ENCODE measurements at places on chromosomes 16 and 17.

GRCh38 chr17:47200325-47200664 lies 8.9 kb upstream of the MYL4 start:
- no peak for DNase-seq

DNA sequence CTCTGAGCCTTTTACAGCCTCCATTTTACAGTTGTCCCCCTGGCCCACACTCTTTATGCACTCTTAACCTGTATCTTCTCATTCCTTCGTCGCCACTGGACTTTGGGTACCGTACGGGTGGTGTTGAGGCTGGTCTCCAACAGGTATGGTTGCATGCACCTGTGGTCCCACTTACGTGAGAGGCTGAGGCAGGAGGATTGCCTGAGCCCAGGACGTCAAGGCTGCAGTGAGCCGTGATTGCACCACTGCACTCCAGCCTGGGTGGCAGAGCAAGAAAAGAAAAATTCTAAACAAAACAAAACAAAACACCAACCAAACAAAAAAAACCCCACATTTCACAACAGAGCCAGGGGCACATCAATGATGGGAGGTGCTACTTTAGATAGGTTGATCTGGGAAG lies 14.4 kb upstream of the TMEM98 start:
- DNase-seq: no peak

- DNase-seq: no peak
Measured at GRCh38 chr17:50220811-50221210, 19.4 kb upstream of the COL1A1 start.

DNA sequence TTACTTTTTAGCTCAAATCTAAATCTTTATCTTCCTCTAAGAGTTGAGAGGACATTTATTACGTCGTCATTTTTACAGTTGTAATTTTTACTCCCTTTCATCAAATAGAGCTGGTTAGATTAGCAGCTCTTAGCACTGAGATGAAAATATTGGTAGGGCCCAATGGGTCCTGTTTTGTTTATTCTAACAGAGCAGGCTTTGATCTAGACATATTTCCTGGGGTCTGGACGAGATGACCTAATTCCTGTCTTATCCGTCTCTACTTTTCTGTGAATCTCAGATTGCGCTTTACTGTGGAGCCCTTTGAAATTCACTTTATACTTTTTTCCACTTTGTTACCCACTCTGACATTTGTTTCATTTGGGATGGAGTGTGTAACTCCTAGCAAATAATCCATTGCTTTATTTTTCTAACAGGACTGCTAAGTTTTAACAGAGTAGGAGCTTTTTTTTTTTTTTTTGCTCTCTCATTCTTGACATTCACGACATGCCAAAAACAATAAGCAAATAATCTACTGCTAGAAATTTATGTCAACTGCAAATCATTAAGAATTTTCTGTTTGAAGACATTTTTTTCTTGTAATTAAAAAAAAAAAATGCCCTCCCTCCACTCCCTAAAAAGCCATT lies 18.5 kb downstream of the SALL1 start:
- no peak for DNase-seq

DNA sequence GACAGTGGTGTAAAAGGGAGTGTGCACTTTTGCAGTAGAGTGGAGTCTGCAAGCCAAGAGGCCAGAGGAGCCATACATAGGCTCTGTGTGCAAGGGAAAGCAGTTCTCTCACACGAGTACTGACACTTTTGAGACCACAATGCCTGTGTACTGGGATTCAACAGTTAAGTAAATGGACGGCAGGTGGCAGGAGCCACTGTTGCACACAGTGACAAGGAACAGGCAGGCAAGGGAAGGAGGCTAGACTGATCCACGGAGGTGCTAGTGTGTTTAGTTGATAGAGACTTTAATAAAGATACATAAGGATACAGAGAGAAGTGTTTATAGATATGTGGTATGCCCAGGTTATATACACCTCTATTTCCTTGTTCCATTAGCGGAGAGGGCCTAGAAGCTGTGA lies 67.0 kb downstream of the MPRIP start:
- peak; percentile 22 for DNase-seq

- no peak for DNase-seq
Measured at GRCh38 chr16:2767891-2768290, 9.2 kb downstream of the ELOB start.

DNA sequence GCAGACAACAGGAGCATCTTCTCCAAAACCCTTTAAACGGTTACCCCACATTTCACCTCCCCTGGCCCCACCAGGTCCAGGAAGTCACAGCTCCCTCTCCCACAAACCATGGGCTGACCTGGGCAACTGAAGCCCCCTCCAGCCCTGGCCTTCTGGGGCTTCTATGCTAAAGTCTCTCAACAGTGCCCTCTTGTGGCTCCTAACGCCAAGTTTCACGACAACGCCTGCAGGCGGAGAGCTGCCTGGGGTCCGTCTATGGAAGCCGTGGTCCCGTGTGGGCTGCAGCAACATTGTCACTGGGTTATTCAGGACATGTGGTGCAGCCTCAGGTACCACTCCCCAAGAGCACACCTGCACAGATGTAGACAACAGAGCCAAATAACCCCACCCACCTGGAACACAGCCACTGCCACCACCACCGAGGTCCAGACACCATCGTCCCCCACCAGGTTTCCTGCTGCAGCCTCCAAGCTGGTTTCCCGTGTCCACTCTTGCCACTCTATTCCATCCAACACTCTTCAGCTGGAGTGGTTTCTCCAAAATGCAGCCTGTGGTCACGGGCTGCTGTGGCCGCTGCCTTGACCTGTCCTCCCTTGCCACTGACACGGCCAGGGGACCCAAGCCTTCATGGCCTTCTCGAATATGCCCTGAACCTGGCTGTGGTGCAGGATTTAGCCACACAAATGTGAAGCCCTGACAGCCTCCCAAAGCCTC lies 19.1 kb downstream of the C16orf95 start:
- DNase-seq: peak; percentile 31

DNA sequence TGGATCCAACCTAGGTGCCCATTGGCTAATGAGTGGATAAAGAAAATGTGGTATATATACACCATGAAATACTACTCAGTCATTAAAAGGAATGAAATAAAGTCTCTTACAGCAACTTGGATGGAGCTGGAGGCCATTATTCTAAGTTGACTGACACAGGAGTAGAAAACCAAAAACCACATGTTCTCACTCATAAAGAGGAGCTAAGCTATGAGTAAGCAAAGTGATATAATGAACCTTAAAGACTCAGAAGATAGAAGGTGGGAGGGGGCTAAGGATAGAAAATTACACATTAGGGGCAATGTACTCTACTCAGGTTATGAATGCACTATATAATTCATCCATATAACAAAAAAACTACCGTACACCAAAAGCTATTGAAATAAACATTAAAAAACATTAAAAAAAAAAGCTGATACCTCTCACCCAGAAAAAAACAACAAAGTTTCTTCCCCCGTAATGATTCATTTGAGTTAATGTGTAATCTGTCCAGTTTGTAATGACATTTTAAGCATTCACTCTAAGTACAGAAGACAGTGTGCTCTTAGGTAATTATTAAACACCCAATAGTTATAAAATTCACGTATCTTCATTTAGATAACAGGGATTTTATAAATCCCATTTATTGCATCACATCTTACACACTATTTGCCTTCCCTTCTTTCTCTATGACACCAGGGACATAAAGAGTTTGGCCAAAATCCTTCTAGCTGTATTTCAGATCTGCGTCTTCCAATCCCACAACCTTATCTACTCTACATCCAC lies 941.5 kb downstream of the CDH11 start:
- no peak for DNase-seq

- DNase-seq: no peak
Measured at GRCh38 chr16:17404941-17405689, 65.6 kb downstream of the XYLT1 start.

DNA sequence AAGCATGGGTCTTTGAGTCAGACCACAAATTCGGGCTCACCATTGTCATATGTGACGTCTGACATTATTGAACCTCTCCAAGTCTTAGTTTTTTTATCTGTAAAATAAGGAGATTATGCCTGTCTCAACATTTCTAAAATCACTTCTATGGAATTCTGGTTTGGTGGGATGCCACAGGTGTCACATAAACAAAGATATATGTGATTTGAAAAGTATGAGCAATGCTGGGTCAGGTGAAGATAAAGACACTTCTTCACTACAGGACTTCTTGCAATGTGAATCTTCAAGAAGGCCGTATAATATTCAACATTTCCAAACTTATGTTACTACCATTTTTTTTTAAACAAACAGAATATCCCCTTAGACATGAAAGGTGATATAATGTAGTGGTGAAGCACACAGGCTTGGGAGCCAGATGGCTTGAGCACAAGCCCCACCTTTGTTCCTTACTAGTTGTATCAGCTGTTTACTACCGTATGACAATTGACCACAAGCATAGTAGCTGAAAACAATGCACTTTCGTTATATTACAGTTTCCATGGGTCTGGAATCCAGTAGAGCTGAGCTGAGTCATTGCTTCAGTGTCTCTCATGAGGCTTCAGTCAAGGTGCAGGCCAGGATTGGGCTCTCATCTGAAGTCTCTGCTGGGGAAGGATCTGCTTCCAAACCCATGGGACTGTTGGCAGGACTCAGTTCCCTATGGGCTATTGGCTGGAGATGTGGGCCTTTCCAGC lies 87.7 kb downstream of the UTP18 start:
- no peak for DNase-seq

DNA sequence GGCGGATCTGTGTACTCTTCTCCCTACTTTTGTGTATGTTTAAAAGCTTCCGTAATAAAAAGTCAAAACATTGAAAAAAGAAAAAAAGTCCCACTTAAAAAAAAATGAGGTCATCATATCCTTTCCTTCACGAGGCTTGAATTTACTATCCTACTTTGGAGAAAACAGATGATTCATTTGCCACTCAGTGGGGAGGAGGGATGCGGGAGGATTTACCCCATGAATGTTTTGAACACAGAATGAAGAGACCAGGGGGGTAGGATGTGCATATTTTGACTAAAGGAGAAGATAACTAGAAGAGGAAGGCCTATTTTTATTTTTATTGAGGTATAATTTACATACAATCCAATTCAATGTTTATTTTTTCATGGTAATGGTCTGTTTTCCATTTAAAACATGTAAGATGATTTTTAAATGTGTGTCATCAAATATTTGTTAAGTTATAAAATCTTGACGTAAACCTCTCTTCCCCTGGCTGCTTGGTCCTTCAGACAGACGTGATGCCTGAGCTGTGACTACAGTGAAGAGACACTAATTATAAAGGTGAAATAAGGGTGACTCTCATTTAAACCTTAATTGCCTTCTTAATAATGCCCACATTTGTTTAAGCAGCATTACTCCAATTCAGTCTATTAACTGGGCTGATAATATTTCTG lies 135.4 kb upstream of the AXIN2 start:
- DNase-seq: no peak

- DNase-seq: no peak
Measured at GRCh38 chr16:86733546-86734254, 155.4 kb downstream of the FOXL1 start.

DNA sequence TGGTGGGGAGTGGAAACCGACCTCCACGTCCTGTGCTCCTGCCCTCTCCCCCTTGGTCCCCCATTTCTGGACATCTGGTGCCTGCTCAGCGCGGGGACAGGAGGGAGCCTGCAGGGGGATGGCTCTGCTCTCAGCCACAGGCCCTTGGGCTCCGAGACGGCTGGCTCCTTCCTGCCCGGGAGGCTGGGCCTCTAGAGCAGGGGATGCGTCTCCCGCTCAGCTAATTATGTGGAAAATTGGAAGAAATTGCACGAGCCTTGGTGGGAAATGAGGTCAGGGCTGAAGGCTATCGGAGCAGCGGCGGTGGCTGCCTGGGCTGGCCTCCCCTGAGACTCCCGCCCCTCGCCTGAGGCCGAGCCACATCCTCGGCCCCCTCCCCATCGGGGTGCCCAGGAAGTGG lies 154.6 kb upstream of the CIBAR2 start:
- no peak for DNase-seq

DNA sequence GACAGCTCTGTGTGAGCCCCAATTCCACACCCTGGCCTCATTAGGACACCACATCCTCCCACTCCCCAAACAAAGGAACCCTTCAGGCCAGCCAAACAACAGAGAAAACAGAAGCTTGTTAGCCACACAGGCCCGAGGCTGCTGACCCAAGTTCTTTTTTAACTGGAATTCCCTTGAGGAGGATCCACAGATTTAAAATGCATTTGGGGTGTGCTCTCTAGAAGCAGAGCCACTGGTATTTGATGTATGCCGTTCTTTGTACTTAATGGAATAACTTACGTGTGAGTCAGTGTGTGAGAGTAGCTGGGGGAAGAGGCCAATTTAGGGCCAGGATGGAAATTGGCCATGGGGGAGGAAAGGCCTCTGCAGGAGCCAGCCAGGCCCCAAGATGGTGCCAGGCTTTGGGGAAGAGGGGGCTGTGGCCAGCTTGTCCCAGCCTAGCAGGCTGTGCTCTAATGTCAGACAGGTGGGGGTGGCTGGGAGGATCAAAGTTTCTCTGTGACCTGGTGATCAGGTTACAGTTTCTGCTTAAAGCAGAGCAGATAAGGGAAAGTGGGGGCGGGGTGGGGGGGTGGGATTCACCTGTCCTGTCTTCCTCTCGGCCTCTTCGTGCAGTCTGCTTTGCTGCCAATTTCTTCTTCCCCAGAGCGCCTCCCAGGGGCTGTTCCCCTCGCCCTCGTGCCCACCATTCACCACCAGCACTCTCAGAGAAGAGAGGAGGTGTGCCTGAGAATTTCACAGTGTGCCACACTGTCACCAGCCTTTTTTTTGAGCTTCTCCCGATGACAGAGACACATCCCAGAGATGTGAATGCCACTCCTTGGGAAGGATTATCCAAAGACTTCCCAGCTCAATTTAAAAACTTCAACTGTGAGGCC lies 50.8 kb downstream of the TOM1L2 start:
- no peak for DNase-seq

- no peak for DNase-seq
Measured at GRCh38 chr16:83835586-83836566, 28.1 kb downstream of the HSBP1 start.

DNA sequence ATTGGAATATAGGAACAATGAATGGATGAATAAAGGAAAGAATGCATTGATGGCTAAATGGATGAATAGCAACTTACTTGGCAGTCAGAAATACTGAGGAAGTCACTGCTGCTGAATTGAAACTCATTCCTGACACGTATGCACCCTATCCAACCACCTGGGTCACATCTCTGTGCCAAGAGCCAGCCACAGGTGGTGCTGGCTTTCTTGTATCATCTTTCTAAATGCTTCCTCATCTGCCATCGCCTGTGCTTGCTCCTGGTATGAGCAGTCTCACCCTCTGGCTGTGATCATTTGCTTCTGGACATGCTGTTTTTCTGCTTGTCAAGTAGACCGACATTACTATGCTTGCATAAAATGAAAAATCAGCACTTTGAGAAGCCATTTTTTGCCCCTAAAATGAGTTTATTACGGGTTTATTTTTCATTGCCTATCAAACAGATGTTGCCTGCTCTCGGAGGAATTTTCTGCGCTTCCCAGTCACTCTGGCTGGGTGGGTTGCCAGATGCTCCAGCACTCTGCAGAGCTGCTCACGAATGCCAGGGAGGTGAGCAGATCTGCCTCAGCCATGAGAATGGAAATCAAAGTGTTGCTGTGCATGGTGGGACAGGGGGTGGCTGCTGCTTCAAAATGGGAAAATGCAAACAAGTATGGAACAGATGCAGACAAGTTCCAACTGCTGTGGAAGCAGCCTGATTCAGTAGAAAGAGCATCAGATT lies 1349.6 kb upstream of the CDH8 start:
- DNase-seq: no peak

DNA sequence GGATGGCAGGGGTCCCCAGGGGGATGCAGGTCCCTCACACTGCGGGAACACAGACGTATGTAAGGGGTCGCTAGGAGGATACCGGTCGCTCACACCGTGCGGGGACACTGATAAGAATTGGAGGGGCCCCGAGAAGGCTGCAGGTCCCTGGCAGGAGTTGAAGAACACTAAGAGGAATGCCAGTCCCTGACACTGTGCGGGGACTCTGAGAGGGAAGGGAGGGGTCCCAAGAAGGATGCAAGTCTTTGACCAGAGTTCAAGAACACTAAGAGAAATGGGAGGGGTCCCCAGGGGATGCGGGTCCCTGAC lies 510 bp downstream of the ERCC4 start:
- no peak for DNase-seq
